Activated CD8-positive, alpha-beta memory T cell treated with anti-CD3 and anti-CD28 coated beads, Interleukin-2, amount 10 ng/mL, durations not matched to agents 7 days and 5 days (primary cell): ENCODE measurements at places on chromosomes 11 and 22. TPM values are rescaled to one million over a fixed set of nuclear protein-coding genes. Genes with fewer than 3 reads are reported as not detected.
A peak's percentile ranks its signal among the peaks of the same experiment; 100 is the strongest.

The ART1 gene
- not detected for total RNA-seq

- H3K4me3 ChIP-seq, result no peak overlapping the region
- no peaks in the 10 kb centered on the region for H3K27me3 ChIP-seq
- H3K4me1 ChIP-seq, result peaks cover 35% of the 10 kb centered on the region
- H3K27ac ChIP-seq, result no peak overlapping the region
- no peak for DNase-seq
Measured at GRCh38 chr11:94134651-94135512, 6.2 kb downstream of the PANX1 start.

The CCDC73 gene
- not detected for total RNA-seq

GRCh38 chr11:71332046-71332445 lies 79.7 kb upstream of the SHANK2 start:
- H3K27me3 ChIP-seq, result no peaks in the 10 kb centered on the region
- no peak overlapping the region for H3K4me3 ChIP-seq
- H3K4me1 ChIP-seq, result no peaks in the 10 kb centered on the region
- H3K36me3 ChIP-seq, result no peaks in the 10 kb centered on the region
- no peak overlapping the region for H3K27ac ChIP-seq
- no peak for DNase-seq

The PNPLA3 gene
- not detected for total RNA-seq

The MYO18B gene
- 6.1 TPM for total RNA-seq

GRCh38 chr11:134445601-134446325 lies 33.7 kb upstream of the B3GAT1 start:
- H3K36me3 ChIP-seq, result no peaks in the 10 kb centered on the region
- H3K27ac ChIP-seq, result no peak overlapping the region
- no peak overlapping the region for H3K4me3 ChIP-seq
- DNase-seq, result no peak

The APOBEC3B gene
- total RNA-seq, result 82.6 TPM

DNA sequence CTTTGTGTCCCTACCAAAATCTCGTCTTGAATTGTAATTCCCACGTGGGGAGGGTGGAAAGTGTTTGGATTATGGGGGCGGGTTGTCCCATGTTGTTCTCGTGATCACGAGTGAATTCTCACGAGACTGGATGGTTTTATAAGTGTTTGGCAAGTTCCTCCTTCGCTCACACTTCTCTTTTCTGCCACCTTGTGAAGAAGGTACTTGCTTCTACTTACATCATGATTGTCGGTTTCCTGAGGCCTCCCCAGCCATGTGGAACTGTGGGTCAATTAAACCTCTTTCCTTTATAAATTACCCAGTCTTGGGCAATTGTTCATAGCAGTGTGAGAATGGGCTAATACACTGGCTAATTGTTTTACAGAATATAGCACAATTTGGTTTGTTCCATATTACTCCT lies 326.3 kb downstream of the GRM5 start:
- H3K4me1 ChIP-seq, result no peaks in the 10 kb centered on the region
- H3K36me3 ChIP-seq, result no peaks in the 10 kb centered on the region
- H3K27ac ChIP-seq, result no peak overlapping the region
- H3K27me3 ChIP-seq, result no peaks in the 10 kb centered on the region

- H3K4me1 ChIP-seq, result peaks cover 6% of the 10 kb centered on the region
- H3K27ac ChIP-seq, result no peak overlapping the region
- peaks cover under 1% of the 10 kb centered on the region for H3K36me3 ChIP-seq
- no peak overlapping the region for H3K4me3 ChIP-seq
- H3K27me3 ChIP-seq, result peaks cover 6% of the 10 kb centered on the region
Measured at GRCh38 chr11:14393129-14393528, 34.1 kb upstream of the RRAS2 start.

DNA sequence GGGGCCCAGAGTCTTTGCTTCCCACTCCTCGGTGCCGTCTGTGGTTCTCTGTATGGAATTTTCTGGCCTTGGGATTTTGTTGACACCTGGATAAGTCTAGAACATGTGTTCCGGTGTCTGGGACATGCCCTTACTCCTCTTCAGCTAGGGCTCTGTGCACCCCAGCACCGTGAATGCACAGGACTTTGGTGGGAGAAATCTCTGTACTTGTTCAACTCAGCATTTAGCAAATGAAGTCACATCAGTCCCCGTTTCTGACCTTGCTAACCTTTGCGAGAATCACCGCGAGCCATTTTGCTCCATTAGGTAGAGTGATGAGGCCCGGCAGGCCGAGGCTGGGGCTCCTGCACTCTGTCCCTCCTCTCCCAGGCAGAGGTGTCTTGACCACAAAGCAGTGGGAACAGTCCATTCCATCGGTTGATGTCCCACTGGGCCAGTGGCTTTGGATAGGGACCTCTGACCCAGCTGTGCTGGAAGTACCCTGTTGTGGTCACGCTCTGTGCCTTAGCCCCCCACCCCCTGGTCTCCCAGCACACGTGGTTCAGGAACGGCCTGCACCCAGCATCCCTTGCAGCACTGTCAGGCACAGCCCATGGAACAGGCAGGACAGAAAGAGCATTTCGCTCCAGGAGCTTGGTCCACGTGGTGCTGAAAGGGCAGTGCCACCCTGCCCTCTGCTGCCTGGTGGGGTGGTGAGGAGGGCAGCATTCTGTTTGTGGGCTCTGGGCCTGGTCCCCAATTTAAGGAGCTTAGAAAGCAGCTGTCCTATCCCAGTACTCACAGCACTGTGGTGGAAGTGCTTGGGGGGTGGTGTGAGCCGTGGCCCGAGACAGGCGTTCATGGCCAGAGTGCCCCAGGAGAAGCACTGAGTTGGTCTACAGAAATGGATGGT lies 73.4 kb downstream of the MED15 start:
- H3K27ac ChIP-seq, result peak overlapping the region; percentile 28
- peaks cover 23% of the 10 kb centered on the region for H3K36me3 ChIP-seq
- H3K4me3 ChIP-seq, result no peak overlapping the region
- DNase-seq, result no peak
- no peaks in the 10 kb centered on the region for H3K27me3 ChIP-seq
- H3K4me1 ChIP-seq, result peaks cover 6% of the 10 kb centered on the region

DNA sequence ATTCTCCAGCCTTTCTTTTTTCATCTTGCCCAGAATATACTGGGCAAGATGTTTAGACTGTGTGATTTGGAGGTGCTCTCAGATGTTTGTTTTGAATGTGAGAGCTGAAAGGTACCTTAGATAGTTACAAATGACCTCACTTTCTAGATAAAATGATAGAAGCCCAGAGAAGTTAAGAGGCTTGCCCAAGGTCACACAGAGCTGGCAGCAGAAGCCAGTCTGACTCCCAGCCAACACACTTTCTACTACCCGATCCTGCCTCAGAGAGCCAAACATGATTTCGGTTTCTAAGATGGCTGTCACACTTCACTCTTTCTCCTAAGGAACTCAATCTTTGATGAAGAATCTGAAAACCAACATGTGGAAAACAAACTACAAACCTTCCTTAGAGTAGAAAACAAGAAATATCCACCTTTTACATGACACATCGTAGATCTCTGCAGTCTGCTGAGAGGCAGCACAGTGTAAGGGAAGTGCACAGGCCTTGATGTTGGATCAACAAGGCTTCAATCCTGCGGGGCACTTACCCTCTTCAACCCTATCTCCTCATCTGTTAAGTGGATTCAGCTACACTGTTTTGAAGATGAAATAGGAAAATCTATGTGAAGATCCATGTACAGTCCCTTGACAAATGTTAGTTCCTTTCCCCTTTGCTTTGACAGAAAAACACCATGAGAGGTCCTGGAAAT lies 58.6 kb downstream of the SYTL2 start:
- DNase-seq, result peak; percentile 50
- H3K27me3 ChIP-seq, result no peaks in the 10 kb centered on the region
- H3K4me3 ChIP-seq, result peak overlapping the region; percentile 27
- peak overlapping the region; percentile 90 for H3K27ac ChIP-seq

GRCh38 chr11:47212938-47213337 lies 1.8 kb upstream of the DDB2 start:
- no peak overlapping the region for H3K4me3 ChIP-seq
- H3K27ac ChIP-seq, result no peak overlapping the region
- peaks cover 29% of the 10 kb centered on the region for H3K36me3 ChIP-seq

GRCh38 chr11:101199416-101199815 lies 69.8 kb upstream of the PGR start:
- no peaks in the 10 kb centered on the region for H3K4me1 ChIP-seq
- DNase-seq, result no peak
- no peaks in the 10 kb centered on the region for H3K27me3 ChIP-seq
- no peaks in the 10 kb centered on the region for H3K36me3 ChIP-seq
- H3K27ac ChIP-seq, result no peak overlapping the region

DNA sequence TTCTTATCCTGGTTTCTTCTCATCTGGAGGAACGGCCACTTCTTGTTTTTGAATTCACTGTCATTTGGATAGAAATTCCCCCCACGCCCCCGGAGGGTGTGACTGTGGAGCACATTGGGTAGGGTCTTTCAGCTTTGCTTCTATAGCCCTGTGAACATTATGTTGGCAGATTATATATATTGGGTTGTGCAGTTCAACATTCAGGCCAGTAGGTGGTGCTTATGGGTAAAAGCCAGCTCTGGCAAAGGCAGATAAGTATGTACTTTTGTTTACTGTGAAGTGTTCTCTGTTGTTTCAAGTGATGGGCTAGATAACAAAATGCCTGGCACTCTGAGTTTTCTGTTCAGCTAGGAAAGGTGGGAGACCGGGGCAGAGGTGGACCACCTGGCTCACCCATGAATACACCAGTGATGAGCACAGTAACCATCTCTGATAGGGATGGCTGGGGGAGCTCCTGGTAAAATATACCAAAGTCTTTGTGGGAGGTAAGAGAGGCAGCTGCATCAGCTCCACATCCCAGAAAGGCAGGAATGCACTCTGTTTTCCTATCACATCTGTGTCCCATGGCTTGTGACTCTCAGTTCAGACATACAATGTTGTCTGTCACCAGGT lies 1348.2 kb upstream of the RAG2 start:
- no peak overlapping the region for H3K4me3 ChIP-seq
- H3K27me3 ChIP-seq, result no peaks in the 10 kb centered on the region
- H3K27ac ChIP-seq, result no peak overlapping the region
- H3K4me1 ChIP-seq, result no peaks in the 10 kb centered on the region
- H3K36me3 ChIP-seq, result no peaks in the 10 kb centered on the region
